ENCODE measurements at places on chromosomes 6 and 20.

DNA sequence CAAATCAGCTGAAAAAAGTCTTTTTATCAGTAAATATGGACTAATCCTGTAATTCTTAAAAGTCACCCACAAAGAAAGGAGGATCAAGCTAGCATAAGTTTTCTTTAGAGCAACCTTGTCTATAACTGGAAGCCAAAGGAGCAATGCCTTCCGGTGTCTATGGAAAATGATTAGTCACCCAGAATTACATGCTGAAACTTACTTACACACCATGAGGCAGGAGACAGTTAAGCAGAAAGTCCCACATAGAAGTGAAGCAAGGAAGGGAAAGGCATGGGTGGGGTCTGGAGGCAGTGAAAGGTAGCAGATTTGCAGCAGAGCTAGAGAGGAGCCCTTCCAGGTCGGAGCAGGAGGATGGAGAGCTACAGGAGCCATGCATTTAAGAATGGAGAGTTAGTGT lies 153.7 kb upstream of the RIPOR2 start:
- DNase-seq = no peak

GRCh38 chr6:45681860-45682511 lies 304.3 kb upstream of the SUPT3H start:
- peak; percentile 51 for DNase-seq

DNA sequence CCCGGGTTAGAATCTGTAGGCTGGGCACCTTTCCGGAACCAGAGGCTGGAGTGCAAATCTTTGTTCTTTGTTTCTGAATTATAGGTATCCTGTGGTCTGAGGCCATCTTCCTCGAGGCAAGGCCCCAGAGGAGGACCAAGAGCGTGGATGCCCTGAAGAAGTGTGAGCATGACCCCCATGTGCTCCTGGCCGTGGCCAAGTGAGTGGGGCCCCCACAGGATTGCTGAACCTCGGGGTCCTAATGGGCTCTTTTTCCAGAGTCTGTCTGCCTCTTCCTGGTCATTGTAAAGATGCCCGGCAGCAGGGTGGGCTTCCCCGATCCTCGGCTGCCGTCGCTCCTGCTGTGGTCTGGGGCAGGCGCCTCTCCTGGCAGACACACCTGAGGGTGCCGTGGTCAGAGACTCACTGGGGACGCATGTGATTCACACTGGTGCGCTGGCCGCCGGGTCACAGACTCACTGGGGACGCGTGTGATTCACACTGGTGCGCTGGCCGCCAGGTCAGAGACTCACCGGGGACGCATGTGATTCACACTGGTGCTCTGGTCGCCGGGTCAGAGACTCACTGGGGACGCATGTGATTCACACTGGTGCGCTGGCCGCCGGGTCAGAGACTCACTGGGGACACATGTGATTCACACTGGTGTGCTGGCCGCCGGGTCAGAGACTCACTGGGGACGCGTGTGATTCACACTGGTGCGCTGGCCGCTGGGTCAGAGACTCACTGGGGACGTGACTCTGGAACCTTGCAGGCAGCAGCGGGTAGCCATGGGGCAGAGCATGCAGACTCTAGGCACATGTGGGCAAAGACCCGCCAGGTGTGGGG lies 6.5 kb upstream of the C20orf204 start:
- no peak for DNase-seq

DNA sequence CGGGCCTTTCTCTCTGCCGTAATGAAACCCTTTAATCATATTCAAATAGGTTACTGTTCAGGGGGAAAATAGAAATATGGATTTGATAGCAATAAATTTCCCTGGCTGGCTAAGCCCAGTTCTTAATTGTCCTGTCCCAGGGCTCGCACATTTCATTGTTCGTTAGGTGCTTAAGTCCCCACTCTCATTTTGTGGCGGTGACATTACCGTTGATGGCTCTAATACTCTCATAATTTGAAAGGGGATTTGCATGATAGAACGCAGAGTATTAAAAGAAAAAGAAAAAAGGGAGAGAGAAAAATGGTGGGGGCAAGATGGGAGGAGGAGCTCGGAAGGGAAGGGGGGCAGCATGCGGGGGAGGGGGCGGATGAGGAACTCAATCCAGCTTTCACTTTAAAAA lies 79.1 kb upstream of the FOXP4 start:
- no peak for DNase-seq

- no peak for DNase-seq
These were observed 41.4 kb downstream of the TRMT6 start for GRCh38 chr20:5908981-5909380.

- DNase-seq = peak; percentile 67
These were observed 771 bp downstream of the ARFRP1 start for GRCh38 chr20:63706852-63707557.

DNA sequence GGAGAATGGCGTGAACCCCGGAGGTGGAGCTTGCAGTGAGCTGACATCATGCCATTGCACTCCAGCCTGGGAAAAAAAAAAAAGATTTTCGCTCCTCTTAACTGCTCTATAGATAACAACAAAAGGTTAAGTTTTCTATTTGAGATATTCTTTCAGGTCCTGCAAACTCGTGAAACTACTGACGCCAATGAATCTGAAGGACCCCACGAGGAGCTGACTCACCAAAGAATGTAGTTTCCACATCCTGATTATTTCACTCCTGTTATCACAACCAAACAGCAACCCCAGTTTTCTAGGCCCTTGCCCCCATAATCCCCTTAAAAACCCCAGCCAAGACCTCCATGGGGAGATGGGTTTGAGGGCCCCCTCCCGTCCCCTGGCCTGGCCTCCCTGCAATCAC lies 58.7 kb downstream of the OTOR start:
- no peak for DNase-seq

DNA sequence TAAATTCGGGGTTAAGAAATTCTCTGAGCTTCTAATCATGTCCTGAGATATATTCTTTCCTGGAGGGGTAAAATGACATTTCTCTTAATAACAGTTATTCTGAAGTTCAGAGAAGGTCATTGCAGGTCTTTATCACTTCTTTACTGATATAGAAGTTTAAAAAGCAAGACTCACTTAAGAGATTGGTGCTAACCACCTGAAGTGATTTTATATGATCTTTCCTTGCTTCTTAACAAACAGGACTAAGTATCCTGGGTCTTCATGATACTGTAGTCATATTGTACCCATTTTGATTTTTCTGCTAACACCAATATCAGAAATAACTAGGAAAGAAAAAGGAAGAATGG lies 39.3 kb upstream of the PRDM1 start:
- no peak for DNase-seq

- DNase-seq = no peak
These were observed 29.2 kb downstream of the ERMARD start for GRCh38 chr6:169780571-169781091.

GRCh38 chr6:131729550-131729949 lies 18.7 kb upstream of the CTAGE9 start:
- DNase-seq = no peak

DNA sequence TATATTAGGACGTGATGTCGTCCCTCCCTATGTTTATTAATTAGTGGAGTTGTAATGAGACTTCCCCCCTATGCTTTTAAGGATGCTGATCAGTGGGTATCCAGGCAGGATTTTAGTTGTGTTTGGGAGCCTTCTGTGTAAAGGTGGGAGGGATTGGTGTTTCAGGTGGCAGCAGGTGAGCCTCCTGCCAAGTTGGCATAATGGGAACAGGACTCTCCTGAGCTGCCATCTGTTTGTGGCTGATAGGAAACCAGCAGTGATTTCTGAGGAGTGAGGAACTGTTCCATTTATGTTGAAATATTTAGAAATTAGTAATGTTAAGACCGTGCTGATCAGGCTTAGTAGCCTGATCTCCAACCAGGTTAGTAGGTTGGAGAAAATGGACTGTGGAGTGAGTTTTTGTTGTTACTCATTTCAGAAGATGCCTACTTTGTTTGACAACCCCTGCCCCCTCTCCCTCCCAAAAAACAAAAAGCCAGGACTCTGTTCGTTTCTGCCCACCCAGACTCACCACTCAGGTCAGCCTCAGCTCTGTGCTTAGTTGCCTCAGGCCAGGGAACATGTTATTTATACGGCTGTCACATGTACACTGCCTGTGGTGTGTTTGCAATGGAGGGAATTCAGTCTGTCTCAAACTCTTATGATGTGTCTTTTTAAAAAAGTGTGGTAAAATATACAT lies 55.4 kb upstream of the TULP4 start:
- no peak for DNase-seq

DNA sequence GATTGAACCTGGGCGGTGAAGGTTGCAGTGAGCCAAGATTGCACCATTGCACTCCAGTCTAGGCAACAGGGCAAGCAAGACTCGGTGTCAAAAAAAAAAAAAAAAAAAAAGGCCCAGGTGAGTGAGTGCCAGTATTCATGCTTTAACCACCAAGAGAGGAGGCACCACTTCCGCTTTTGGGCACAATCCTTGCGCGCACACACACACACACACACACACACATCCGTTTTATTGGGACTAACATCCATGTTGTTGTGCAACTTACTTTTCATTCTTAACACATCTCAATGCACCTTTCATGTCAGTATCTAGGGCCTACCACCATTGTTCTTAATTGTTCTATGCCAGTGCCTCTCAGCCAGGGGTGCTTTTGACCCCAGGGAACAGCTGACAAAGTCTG lies 263.0 kb downstream of the CDC5L start:
- DNase-seq = no peak

- DNase-seq = no peak
These were observed 19.5 kb downstream of the ADNP start for GRCh38 chr20:50911716-50912115.

DNA sequence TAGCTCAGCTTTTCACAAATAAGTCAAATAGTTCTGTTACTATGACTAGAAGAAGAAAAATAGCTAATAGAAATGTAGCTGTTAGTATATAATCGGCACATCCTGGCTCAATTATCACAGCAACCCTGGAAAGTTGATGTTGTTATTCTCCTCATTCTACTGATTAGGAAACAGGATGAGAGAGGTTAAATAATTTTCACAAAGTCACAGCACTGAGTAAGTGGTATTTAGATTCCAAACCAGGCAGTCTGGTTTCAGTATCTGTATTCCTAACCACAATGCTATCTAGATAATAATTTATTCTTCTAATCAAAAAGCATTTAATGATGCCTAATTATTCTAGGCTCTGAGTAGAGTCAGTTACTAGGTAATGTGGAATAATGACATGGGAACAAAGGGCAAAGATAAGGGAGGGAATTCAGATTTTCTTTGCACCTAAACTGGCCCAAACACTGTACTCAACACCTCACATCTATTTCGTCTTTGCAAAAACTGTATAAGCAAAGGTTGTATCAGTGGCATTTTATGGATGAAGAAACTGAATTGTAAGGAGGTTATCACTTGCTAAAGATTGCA lies 51.3 kb downstream of the PDE7B start:
- DNase-seq = no peak

DNA sequence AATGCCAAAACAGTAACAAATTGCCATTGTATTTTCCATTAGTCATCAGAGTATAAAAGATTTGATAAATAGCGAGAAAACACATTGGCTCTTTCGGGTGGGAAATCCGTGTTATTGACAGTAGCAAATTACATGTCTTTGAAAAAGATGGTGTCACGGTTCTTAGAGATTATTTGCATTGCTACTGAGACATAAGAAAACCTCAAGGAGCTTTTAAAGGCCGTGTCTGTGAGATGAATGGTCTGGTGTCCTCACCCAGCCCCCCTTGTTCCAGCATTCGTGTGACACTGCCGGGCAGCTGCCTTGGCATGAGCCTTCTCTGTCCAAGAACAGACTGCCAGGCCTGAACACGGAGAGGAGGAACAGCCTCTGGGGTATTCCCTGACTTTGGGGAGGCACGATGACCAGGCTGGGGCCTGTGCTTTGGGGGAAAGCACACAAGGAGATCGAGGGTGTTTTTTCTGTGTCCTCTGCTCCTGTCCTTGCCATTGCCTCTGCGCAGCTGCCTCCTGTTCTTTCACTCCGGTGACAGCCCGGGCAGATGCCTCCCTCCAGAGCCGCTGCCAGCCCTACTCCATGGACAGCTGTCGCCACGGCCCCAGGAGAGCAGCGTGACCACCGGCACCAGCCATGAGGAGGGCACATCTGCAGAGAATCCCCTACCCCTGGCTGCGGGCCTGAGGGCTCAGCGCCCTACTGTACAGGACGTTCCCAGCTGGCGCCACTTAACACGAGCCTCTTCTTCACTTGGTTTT lies 167.7 kb upstream of the CDYL start:
- no peak for DNase-seq

DNA sequence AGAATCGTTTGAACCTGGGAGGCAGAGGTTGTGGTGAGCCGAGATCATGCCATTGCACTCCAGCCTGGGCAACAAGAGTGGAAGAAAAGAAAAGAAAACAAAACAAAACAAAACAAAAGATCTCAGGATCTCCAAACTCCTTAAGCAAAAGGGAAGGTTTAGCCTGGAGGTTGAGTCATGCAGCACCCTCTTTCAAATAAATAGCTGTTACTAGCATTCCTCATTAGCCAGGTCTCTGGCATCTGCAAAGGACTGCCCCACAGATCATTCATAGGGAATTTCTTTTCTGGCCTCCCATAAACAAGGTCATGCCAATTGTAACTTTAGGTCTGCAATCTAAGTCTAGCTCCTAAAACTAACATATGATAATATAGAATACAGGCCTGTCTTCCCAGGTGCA lies 37.2 kb downstream of the EDN1 start:
- DNase-seq = no peak

DNA sequence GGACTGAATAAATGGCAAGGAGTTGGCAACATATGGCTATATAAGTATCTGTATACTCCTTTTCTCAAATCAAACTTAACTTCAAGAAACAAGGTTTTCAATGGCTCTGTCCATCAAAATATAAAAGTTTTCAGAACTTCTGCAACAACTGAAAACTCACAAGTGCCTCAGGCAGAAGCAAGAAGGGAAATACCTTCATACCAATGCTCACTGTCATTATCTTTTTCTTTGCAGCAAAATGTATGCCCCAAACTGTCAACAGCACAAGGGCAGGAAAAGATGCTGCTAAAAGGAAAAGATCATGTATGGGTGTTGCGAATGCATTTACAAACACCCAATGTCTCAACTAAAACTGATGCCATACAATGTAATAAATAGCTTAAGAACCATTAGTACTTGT lies 45.9 kb downstream of the PTPRK start:
- DNase-seq = no peak

- no peak for DNase-seq
These were observed 13.3 kb upstream of the SLC2A12 start for GRCh38 chr6:134065706-134066105.

GRCh38 chr6:33377171-33377570 lies 14.5 kb upstream of the KIFC1 start:
- DNase-seq = no peak

DNA sequence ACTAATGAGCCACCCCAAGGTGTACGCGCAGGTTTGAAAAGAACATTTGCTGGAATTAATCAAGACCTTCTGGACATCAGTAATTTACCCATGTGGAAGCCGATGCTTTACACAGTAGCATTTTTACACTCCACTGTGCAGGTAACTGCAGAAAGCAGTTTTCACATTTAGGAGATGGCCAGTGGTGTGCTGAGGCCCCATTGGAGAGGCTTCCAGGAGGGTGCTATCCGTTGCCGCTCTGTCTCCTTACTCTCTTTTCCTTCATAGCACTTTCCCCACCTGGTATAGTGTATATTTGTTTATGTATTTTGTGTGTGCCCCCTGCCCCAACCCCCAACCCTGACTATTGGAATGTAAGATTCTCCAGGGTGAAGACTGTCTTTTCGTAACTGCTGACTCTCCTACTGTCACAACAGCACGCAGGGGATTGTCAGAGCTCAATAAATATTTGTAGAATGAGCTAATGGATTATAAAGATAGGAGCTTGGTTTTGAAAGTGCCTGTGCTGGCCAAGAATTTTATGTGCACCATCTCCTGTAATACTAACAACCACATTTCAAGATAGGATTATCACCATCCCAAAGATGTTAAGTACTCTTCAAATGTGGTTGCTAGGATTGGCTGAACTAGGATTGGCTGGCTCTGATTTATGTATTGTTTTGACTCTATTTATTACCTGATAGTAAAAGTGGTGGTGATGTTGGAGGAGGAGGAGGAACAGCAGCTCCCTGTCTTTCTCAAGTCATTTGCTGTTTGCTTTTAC lies 74.0 kb upstream of the GLP1R start:
- DNase-seq = no peak
